DMS79 treated with DMSO at 0.1 percent for 48 hours (cell line): ENCODE measurements at places on chromosomes 1 and 21.
A peak's percentile ranks its signal among the peaks of the same experiment; 100 is the strongest.

DNA sequence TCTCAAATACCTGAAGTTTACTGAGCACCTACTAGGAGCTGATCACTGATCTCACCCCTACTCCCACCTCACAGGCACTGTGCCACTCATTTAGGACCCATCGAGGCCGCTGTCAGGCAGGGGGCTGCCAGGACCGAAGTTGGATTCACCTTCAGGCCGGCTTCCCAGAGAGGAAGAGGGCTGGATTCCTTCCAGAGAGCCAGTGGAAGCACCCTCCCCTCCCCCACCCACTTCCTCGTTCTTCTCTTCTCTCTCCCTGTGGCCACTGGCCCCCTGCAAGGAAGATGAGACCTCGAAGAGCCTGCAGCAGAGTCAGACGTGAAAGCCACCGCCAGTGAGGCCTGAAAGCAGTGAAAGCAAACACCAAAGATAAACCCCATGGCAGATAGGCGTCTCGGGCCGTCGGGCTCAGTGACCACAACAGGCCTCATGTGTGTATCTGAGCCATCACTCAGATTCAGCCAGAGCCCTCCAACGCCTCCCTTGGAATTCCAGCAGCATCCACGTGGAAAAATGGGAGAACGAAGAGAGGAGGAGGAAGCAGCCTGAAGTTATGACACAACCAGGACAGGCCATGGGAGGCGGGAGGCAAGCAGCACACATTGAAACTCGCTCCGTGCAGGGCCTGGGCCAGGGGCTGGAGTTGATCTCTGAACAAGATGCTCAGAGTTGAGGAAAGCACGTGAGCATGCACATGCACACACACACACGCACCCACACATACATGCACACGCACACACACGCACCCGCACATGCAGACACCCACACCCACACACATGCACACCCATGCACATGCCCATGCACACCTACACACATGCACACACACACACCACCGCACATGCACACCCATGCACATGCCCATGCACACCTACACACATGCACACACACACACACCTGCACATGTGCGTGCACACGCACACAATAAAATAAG is 6.2 kb upstream of the AGTRAP start:
- no peak for DNase-seq

DNA sequence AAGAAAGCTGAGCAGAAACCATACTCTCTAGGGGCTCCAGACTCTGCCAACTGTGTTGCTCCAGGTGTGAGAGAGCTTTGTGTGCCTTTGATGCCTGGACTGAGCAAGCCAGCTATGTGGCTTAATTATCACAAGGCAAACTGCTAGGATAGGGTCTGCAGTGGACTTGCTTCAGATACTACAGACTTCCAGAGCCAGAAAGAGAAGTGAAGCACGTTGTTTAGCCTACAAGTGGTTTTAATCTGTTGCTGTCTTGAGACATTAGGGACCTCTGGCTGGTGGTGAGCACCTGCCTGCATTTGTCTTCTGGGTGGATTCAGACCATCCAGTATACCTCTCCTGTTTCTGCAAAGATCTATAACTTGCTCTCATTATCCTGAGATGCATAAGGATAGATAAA is 353.4 kb upstream of the PLXNA2 start:
- DNase-seq, result peak; percentile 11

GRCh38 chr1:81690676-81691453 is 109.9 kb upstream of the ADGRL2 start:
- DNase-seq, result no peak

DNA sequence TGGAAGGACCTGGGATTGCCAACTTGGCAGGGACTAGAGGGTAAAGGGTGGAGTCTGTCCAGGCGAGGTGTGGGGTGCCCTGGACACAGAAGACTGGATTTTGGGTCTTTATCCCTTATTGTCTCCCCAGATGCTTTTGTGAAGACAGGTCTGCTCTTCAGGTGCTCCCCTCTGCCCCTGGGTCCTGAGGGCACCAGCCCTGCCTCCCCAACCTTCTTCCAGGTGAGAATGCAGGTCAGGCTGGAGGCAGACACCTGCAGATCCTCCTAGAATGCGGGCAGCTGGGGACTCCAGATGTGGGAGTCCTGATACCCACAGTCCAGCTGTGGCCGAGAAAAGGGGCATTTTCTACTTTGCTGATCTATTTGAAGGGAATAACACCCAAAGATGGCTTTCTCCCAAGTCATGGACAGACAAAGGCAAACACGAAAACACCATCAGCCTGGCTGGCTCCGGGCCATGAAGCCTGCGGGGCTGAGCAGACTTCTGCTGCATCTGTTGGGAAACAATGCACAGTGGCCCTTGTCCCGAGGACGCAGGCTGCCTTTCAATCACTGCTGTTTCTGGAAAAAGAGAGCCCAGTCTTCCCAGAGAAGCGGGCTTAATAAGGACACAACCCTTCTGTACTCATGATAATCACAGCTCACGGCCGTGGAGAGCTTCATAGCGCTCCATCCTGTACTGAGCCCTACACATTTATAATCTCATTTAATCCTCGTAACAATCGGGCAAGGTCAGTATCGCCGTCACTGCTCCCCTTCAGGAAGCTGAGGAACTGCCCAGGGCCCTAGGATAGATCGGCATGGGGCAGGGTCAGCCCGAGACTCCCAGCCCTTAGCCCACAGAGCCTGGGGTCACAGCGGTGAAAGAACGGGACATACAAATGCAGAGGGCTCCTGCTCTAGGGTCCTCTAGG is 62.0 kb upstream of the ABCG1 start:
- DNase-seq, result peak; percentile 19

GRCh38 chr1:87294633-87295032 is 34.0 kb upstream of the LMO4 start:
- DNase-seq, result no peak

- no peak for DNase-seq
Observed at GRCh38 chr1:145992502-145992936, 3.9 kb downstream of the TXNIP start.

DNA sequence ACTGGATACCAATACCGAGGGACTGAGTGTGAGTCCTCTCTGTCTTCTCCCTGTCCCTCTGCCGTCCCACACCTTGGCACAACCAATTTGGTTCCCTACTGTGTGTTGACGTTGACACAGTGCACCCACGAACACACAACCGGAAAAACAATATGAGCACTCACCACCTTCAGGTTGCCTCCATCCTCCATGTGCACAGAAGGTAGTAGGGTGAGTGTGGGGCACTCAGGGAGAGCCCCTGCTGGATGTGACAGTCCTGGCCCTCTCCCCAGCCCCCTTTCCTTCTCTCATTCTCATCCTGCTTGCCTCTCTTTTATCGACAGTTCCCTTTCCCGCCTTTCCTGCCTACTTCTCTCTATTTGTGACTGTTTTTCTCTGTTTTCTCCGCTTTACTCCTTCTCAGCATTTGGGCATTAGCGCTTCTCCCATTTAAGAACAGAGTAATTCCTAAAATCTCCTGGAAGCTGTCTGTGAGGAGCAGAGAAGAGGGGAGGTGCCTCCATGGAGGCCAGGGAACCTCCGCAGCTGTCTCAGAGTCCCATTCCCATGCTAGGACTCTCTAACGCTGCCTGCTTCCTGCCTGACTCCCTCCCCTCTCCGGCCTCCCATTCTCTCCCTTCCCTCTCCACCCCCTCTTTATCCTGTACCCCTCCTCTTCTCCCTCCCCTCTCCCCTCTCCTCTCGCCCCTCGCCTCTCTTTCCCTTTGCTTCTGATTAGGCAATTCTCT is 16.4 kb downstream of the CADM3 start:
- peak; percentile 52 for DNase-seq

DNA sequence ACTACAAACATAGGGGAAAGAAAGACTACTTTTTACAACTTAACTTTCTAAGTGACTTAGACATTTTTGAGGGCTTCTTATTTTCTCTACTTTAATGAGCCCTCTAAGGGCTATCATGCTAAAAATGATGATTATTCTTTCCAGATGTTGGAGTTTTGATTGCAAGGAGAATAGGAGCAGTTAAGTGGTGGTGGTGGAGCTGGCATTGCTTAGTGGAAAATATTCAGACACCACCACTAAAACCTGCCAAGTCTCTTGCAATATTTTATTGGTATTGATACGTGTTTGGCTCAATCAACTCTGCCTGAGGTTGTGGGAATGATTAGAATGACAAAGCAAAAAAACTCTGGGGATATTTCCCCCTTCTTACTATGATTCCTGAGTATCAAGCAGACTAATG is 82.6 kb upstream of the PTGFR start:
- DNase-seq, result no peak

GRCh38 chr1:26181586-26182382 is 4.5 kb downstream of the CNKSR1 start:
- no peak for DNase-seq

DNA sequence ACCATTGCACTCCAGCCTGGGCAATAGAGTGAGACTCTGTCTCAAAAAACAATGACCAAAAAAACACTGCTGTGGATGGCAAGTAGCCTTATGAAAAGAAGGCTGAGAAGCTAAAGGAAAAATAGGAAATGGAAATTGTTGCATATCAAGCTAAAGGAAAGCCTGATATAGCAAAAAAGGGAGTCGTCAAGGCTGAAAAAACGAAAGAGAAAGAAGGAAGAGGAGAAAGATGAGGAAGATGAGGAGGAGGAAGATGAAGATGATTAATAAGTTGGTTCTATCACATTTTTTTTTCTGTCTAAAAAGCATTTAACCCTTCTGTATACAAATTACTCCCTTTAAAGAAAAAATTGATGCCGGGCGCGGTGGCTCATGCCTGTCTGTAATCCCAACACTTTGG is 10.2 kb upstream of the PRDX1 start:
- DNase-seq, result no peak

GRCh38 chr21:36023092-36023480 is 37.2 kb downstream of the SETD4 start:
- no peak for DNase-seq

- DNase-seq, result no peak
Observed at GRCh38 chr1:226964068-226964425, 24.0 kb downstream of the COQ8A start.

DNA sequence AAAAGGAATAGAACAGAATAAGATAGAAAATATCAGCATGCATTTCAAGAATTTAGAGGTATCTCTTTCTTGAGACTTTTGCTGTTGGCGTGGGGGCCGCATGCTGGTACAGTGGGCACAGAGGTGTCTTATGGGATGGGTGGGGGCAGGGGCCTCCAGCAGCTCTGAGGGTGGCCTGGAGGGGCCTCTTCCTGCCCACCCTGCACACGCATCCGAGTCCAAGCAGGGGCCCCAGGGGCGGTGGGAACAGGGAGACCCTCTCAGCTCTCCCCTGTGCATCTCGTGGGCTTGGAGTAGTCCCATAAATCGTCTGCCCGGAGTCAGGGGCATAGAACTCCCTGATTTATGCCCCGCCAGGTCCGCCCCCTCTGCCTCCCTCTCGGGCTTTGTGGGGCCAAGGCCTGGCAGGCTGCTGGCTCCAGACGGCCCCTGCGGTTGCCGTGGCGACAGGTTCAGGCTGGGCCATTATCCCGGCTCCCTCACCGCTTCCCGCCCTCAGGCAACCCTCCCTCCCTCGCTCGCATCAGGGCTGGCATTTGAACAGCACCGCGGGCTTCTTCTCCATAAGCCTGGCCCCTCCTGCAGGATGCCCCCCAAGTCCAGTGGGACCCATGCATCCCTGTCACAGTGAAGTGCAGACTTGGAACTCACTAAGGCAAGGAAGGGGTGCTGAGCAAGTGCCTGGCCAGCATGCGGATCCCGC is 133.2 kb upstream of the ZBTB40 start:
- DNase-seq, result peak; percentile 60

DNA sequence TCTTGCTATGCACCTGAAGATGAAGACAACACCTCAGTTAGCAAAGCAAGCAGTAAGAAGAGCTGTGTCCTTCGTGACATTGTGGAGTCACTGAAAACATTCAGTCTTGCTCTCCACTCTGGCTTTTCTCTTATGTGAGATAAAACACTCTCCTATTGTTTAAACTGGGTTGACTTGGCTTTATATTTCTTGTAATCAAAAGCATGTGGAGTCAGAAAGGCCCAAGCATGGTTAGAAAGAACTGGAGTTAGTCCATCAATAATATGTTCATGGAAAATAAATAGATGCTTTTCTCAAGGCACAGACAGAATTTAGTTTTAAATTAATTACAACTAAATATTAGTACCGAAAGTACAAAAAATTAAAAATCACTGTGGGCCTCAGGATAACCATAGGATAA is 61.7 kb downstream of the UBE2U start:
- no peak for DNase-seq

- DNase-seq, result no peak
Observed at GRCh38 chr1:29399465-29399864, 163.1 kb downstream of the PTPRU start.

DNA sequence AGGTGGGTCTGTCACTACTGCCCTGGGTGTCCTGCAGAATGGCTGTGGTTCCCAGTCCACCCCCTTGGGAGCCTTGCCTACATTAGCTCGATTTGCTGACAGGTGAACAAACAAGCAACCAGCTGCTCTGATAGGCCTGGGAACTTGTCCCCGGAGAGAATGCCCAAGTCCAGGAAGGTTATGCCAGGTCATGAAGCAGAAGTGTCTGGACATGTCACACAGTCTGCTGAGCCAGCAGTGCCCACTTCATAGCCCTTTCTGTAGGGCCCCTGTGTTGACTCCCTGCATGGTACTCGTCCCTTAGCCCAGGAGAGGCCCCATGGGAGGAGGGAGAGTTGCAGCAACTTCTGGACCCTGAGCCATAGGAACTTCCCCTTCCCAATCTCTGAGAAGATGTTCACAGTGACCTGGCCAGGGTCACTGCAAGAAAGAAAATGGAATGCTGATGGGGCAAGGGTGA is 31.0 kb downstream of the UCK2 start:
- DNase-seq, result no peak

DNA sequence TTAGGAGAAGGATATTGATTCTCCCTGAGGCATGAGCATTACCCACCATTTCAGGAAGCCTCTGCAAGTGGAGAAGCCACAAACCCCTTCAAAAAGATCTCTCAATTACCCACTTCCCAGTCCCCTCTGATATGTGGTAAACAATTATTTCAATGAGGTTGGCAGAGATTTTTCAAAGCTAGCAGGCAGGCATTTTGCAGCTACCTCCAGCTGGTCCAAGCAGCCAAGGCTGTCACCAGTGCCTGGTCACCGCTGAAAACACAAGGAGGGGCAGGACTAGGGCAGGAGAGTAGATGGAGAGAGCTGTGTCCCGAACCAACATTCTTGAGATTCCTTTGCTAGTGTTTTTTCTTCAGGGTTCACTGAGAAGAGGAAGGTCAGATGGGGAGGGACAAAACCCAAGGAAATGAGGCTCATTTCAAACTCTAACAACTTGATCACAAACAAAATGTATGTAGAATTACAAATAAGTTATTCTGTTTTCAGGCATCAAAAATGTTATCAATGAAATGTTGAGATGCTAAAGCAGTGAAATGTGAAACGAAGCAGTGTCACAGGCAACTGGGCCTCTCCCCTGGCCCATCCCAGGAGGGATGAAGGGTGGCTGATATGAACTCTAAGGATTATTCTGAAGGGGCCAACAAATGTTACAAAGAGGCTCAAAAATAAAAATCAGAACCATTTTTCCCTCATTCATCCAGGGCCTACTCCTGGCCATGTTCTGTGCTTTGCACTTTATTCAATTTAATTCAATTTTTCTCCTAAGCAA is 22.3 kb downstream of the APP start:
- DNase-seq, result no peak

- no peak for DNase-seq
Observed at GRCh38 chr1:161966067-161966466, 57.6 kb downstream of the OLFML2B start.

GRCh38 chr1:63506782-63507181 is 16.2 kb downstream of the ITGB3BP start:
- no peak for DNase-seq
